Cardiac ventricle fibroblast (primary cell): ENCODE measurements at places on chromosomes 7 and 10. TPM values are rescaled to one million over a fixed set of nuclear protein-coding genes. Genes with fewer than 3 reads are reported as not detected.

ZNF789 gene
- 1.0 and 1.8 TPM in 2 replicates for total RNA-seq

ZNF722 gene
- total RNA-seq = not detected in 2 replicates

OR6V1 gene
- total RNA-seq = not detected in 2 replicates

PIP gene
- not detected in 2 replicates for total RNA-seq

CPA4 gene
- total RNA-seq = 1.3 and 2.6 TPM in 2 replicates

SKIDA1 gene
- 0.56 and 2.0 TPM in 2 replicates for total RNA-seq

ABCC2 gene
- total RNA-seq = 1.4 and 1.8 TPM in 2 replicates

AFAP1L2 gene
- total RNA-seq = 3.1 and 3.5 TPM in 2 replicates

OPN4 gene
- total RNA-seq = not detected in 2 replicates

COL17A1 gene
- 0.15 and 0.19 TPM in 2 replicates for total RNA-seq

SFTPA2 gene
- not detected in 2 replicates for total RNA-seq

IGFBP3 gene
- 1,000 and 1,022 TPM in 2 replicates for total RNA-seq

TSPAN15 gene
- total RNA-seq = 4.9 and 5.5 TPM in 2 replicates

MKX gene
- total RNA-seq = not detected in 2 replicates

CDK14 gene
- total RNA-seq = 23.0 and 25.7 TPM in 2 replicates

NPM3 gene
- 56.5 and 73.9 TPM in 2 replicates for total RNA-seq

GBX1 gene
- not detected in 2 replicates for total RNA-seq

OR9A2 gene
- total RNA-seq = not detected in 2 replicates

FRMD4A gene
- 21.7 and 22.0 TPM in 2 replicates for total RNA-seq

SH2D4B gene
- not detected in 2 replicates for total RNA-seq

DENND2A gene
- 3.2 and 3.7 TPM in 2 replicates for total RNA-seq

SPDYE6 gene
- total RNA-seq = not detected in 2 replicates

ANKRD2 gene
- not detected in 2 replicates for total RNA-seq

STEAP1 gene
- 102 and 123 TPM in 2 replicates for total RNA-seq

ZNF32 gene
- 30.0 and 31.5 TPM in 2 replicates for total RNA-seq

MTPN gene
- total RNA-seq = 72.3 and 85.7 TPM in 2 replicates

H2BK1 gene
- not detected in 2 replicates for total RNA-seq

MMD2 gene
- total RNA-seq = not detected in 2 replicates

PLAU gene
- 34.6 and 39.9 TPM in 2 replicates for total RNA-seq

WEE2 gene
- total RNA-seq = not detected in 2 replicates
